ENCODE measurements at places on chromosomes 2 and 18.

GRCh38 chr2:156331572-156332283 lies 793 bp downstream of the NR4A2 start:
- no peak for DNase-seq

DNA sequence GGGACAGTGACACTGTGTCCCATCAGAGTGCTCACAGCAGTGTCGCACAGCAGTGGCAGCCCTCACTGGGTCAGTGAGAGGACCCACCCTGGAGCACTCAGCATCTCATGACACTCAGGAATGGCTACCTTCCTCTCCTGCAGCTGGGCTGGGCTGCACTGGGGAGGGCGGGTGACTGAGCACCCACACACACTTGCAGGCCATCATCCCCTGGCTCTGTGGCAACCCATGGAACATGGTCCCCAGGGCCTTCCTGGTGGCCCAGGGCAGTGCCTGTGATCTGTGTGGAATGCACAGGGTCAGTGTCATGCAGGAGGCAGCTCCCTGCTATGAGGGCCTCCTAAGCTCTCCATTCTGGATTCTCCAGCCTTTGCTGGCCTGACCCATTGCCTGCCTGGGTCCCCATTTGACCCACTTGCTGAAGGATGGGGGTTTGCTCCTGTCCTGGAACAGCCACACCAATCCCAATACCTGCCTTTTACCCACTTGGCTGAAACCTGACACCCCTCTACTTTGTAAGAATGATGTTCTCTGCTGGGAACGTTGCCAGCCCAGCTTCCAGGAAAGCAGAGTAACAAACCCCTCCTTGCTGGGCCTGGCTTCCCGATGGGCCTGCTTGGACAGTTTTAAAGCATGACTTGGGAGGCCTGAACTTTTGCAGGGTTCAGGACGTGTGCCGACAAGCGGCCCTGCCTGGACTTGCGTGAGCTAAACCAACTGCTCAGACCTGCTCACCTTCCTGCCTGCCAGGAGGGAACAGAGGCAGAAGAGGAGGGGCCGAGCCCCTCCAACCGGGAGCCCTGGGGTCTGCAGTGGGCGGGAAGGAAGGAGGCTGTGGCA lies 13.7 kb downstream of the HS6ST1 start:
- no peak for DNase-seq

- no peak for DNase-seq
Measured at GRCh38 chr2:64067326-64067725, 48.1 kb upstream of the VPS54 start.

DNA sequence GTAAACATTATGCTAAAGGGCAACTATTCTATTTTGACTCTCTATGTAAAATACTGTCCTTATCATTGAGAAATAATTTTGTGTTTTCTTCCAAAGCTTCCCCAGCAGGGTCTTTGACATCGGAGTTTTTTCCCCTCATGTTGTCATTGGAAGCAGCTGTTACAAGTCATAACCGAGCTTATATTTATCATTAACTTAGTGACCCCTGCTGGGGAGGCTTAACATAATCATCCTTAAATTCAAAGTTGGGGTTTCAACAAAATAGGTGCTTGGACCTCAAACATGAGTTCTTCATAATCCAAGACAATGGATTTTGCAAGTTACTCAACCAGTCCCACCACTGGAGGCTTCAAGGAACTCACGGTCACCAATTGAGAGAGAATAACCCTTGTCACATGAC lies 330.9 kb downstream of the DCC start:
- no peak for DNase-seq

DNA sequence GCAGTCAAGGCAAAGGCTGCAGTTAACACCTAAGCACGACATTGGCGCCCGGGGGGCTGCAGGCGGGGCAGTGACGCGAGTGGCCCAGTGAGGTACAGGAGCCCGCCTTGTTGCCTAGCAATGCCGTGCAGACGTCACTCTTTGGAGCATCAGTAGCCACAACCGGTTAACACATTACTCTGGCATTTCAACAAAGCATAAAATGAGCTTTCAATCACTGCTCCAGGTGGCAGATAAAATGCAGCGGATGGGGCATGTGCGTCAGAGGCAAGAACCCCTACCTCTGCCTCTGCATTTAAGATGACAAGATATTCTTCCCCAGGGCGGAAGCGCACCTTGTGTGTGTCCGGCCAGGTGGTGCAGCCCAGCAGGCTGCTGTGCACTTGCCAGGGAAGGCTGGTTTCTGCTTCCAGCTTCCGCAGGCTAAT lies 139.4 kb downstream of the MTCL1 start:
- no peak for DNase-seq

- no peak for DNase-seq
Measured at GRCh38 chr18:58687871-58688308, 16.6 kb downstream of the MALT1 start.

GRCh38 chr2:231684314-231685223 lies 23.8 kb upstream of the PTMA start:
- DNase-seq = no peak

- DNase-seq = no peak
Measured at GRCh38 chr2:176003958-176004357, 1.9 kb upstream of the LNPK start.

GRCh38 chr2:43057026-43057741 lies 169.2 kb downstream of the ZFP36L2 start:
- no peak for DNase-seq

GRCh38 chr2:232528746-232529460 lies 2.9 kb downstream of the CHRND start:
- DNase-seq = no peak

DNA sequence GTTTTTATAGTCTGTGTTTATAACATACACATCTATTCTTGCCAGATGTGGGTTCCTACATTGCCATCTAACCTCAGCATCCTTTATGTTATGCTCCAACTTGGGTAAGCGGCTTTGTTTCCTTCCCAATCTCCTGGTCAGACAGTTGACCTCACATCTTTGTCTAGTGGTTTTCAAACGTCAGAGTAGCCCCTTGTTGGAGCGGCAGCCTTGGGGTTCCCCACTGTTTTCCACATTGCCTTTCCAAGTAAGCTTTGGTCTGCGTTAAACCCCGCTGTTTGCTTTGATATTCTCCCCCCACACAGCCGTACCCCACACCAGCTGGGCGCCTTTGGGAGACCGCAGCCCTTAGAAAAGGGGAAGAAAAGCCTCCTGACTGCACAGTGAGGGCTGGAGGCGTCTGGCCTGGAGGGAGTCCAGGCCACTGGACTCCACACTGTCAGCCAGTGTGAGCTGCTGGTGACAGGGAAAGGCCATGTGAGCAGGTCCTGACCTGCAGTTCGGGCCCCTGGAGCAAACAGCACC lies 83.3 kb downstream of the MALT1 start:
- DNase-seq = no peak

DNA sequence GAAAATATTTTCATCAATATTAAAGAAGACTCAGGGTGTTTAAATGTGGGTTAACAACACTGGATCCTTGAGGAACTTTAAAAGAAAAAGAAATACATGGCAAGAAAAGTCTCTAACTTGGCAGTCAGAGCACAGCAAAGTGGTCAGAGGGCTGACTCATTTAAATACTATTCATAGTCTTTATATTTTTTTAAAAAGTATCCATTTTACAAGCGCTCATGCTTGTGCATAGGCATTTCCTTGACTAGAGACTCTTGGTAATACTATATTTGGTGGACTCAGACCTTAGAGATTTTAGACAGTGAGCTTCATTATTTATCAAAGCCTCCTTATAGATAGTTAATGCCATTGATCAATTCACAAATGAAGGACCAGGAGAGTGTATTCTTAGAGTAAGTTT lies 110.2 kb downstream of the ABCA12 start:
- DNase-seq = no peak

- DNase-seq = no peak
Measured at GRCh38 chr18:34998661-34999060, 42.6 kb upstream of the MAPRE2 start.

- DNase-seq = no peak
Measured at GRCh38 chr2:5070257-5070656, 621.9 kb upstream of the SOX11 start.

DNA sequence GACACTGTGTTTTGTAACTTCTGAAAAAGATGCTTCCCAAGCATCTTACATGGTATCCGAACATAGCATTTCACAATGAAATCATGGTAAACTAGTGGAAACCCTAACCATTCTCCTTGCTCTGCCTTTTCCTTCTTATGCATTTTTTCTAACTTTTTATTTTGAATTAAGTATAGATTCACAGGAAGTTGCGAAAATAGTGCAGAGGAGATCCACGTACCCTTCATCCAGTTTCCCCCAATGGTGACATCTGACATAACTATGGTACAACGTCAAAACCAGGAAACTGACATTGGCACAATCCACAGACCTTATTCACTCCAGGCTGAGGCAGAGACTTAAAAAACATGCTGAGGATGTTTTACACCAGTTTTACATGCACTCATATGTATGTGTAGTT lies 38.3 kb downstream of the AAK1 start:
- DNase-seq = no peak

Measured in stimulated activated CD8-positive, alpha-beta memory T cell treated with anti-CD3 and anti-CD28 coated beads, Interleukin-7, amount 100 ng/mL, for 24 hours (primary cell).